ENCODE measurements at places on chromosomes 7 and 10.

GRCh38 chr10:100184840-100185239 is 989 bp downstream of the ERLIN1 start:
- peak; percentile 46 for DNase-seq

GRCh38 chr10:8981277-8981676 is 926.8 kb downstream of the GATA3 start:
- DNase-seq, result no peak

GRCh38 chr10:123227706-123228105 is 73.5 kb downstream of the BUB3 start:
- no peak for DNase-seq

- peak; percentile 28 for DNase-seq
These were observed 74.2 kb downstream of the ZRANB1 start for GRCh38 chr10:125016123-125016522.

DNA sequence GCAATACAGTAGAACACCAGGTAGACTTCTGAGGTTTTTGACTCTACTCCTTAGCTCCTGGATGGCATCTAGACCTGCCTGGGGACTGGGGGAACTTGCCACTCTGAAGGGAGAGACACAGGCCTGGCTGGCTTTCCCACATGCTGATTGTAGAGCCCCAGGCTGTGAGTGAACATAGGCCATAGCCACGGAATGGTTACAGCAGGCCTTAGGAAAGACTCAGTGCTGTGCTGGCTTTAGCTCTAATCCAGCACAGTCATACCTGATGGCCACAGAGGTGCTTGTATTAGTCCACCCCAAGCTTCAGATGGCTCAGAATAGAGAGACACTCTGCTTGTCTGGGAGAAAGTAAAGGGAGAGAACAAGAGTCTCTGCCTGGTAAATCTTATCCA is 35.0 kb upstream of the ARHGAP12 start:
- DNase-seq, result no peak

- peak; percentile 95 for DNase-seq
These were observed at the start of gene HPS1 for GRCh38 chr10:98446661-98447221. TSS of gene HPS1 (minus strand) at chr10:98446935. CDS start at chr10:98443240, 3,695 bp downstream.

DNA sequence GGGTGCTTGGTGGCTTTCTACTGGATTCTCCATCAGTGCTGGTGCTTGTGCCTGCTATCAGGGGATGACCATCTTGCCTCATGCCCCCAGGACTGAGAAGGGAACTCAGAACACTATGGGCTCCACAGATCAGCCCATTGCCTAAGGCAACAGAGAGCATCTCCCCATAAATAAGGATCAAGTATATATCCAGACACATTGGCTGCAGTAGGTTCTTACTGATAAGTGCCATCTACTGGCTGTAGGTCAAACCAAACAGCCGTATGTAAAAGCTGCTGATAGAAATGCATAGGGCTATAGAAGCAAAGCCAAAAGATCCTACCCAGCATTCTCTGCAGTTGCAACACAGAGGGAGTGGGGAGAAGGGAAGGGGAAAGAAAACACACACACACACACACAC is 153.7 kb downstream of the CDK14 start:
- peak; percentile 52 for DNase-seq

DNA sequence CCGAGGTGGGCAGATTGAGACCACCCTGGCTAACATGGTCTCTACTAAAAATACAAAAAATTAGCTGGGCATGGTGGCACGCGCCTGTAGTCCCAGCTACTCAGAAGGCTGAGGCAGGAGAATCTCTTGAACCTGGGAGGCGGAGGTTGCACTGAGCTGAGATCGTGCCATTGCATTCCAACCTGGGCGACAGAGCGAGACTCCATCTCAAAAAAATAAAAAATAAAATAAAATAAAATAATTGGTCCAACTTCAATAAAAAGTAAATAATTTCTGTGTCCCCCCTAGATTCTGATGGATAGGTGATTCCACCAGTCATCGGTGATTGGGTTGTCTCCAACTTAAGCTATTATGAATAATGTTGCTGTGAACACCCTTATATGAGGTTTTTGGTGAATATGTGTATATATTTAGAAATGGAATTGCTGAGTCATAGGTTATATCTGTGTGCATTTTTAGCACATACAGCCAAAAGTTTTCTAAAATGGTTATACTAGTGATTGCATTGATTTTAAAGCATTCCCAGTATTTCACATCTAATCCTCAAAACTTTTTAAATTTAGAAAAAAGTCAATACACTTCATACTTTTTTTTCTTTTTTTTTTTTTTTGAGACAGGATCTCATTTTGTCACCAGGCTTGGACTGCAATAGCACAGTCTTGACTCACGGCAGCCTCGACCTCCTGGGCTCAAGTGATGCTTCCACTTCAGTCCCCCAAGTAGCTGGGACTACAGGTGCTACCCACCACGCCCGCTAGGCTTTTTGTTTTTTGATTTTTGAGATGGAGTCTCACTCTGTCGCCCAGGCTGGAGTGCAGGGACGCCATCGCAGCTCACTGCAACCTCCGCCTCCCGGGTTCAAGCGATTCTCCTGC is 13.7 kb upstream of the SRPK2 start:
- DNase-seq, result no peak

DNA sequence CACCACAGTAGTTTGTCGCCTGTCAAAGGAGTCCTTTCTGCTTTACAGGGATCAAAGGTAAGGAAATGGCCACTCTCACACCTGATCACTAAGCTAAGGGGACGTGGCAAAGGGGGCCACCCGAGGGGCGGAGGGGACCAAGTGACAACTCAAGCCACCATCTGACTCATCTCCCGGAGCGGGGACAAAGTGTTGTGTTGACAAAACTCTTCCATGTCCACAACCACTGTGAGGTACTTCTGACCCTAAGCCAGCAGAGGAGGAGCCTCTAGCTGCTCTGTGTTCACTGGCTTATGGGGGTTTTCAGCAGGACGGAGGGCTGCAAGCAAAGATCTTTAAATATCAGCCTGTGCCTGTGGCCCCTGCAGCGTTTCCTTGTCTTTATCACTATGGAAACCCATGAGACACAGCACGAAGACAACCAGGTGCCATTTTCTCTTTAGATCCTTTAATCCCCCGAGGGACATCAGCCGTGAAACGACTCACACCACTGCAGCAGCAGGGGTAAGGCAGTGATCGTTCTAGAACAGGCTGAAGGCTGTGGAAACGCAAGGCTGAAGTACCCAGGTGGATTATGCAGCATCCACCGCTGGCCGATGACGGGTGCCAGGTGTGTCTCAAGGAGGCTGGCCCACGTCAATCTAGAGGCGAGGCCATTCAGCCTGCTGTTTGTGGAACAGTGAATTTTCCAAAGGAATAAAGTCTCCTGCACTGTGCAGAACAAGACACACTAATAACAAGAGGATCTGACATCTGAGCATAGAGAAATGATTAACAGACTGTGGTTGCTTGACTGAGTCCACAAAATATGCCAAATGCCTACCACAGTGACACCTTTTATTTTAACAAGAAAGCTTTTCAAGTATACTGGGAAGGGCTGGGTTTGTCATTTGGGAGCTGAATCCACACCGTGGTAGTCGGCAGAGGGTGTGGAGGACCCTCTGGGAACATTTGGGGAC is 26.6 kb upstream of the DDC start:
- DNase-seq, result no peak

- DNase-seq, result no peak
These were observed 334.5 kb downstream of the SORCS1 start for GRCh38 chr10:106830006-106830405.

DNA sequence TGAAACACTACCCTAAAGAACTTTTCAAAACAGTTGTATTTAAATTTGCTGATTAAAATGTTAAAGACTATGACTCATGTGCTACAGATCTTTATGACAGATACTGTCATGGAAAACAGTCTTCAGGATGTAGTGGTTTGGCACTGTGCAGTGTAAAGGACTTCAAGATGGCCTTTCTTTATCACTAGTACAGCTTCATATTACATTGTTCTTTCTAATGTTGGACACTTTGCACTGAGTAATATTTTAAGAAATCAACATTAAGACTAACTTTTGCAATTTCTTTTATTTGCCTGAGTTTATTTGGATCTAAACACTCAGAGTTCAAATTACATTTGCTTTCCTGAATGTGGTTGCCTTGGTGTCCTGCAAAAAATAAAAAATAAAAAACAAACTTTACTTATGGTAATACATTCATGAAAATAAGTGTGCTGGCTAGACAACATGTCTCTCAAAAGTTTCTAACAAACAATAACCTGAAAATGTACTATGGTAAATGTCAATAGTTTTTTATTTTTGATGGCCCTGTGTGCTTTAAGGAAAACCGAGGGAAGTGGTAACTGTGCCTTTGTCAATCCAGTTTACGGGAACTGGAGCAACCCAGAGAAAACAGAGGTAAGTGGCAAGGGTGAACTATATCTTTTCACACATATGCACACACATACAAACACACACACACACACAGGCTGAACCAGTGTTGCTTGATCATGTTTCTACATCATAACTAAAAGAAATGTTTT is 85.9 kb upstream of the PLXDC2 start:
- DNase-seq, result no peak

DNA sequence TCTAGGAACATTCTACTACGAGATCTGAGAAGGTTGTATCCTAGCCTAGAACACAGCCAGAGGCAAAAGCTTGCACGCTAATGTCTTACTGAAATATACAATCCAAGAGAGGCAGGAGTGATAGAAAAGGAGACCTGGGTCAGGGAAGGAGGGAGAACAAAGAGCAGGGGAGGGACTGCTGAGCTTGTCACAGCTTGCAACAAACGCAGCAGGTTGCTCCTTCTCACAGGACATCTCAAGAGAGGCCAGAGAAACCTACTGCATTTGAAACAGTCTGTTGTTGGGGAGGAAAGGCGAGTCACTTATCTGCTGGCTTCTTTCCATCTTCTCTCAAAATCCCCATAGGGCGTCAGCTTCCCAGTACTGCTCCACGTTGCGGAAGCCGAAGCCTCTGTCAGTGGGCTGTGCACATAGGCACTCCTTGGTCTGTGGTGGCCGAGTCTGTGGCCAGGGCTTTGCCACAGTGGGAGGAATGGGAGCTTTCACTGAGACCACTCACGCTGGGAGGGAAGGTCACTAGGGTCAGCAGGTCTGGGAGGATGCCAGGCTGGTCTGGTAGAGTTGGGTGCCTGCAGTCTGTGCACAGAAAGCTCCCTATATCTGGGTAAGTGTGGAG is 25.8 kb upstream of the GPNMB start:
- DNase-seq, result no peak

GRCh38 chr7:157158400-157158799 is 19.7 kb downstream of the UBE3C start:
- DNase-seq, result no peak

GRCh38 chr7:22551768-22552513 is 52.0 kb upstream of the STEAP1B start:
- DNase-seq, result no peak

DNA sequence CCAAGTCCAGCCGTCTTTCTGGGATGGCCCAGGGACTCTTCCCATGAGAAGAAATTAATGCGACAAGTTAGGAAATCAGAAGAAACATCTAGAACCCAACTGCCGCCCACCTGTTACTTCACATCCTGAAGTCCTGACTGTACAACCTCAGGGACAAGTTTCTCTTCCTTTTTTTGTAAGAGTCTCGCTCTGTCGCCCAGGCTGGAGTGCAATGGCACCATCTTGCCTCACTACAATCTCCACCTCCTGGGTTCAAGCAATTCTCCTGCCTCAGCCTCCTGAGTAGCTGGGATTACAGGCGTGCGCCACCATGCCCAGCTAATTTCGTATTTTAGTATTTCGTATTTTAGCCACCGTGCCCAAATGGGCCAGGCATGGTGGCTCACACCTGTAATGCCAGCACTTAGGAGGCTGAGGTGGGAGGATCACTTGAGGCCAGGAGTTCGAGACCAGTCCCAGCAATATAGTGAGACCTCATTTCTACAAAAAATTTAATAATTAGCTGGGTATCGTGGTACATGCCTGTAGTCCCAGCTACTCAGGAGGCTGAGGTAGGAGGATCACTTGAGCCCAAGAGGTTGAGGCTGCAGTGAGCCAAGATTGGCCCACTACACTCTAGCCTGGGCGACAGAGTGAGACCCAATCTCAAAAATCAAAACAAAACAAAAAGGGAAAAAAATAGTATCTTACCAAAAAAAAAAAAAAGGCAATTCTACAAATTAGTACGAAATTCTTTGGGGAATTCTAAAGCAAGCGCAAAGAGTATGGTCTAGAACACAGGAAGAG is 20.8 kb downstream of the LAT2 start:
- DNase-seq, result no peak

DNA sequence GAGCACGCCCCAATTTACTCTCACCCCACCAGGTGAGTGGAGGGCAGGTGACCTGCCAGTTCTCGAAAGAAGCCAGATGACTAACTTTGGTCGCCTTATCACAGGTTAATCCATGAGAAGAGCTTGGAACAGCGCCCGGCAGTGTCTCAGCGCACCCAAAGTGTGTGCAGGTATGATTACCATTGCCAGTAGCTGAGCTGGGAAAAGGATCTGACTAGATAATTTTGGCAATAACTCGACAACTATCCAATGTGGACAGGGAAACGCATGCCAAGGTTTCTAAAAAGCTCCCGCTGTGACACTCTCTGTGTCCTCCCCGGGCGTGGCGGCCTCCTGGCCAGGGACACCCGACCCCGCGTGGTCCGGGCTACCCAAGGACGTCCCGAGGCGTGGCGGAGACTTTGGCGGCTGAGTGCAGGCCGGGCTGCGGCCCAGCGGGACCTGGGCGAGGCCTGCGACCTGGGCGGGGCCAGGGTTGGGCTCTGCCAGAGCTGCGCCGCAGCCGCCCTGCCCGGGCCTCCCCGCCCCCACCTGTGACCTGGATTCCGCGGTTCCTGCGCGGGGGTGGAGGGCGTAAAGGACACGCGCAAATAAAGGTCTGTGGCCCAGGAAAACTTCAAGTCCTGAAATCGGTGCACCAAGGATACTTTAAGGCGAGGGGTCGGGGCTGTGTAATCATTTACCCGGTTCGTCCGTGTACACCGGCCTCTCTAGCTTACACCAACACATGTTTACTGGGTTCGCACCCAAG is 13.7 kb upstream of the WAPL start:
- DNase-seq, result no peak

- no peak for DNase-seq
These were observed 34.4 kb upstream of the ARHGAP12 start for GRCh38 chr10:31962826-31963588.

DNA sequence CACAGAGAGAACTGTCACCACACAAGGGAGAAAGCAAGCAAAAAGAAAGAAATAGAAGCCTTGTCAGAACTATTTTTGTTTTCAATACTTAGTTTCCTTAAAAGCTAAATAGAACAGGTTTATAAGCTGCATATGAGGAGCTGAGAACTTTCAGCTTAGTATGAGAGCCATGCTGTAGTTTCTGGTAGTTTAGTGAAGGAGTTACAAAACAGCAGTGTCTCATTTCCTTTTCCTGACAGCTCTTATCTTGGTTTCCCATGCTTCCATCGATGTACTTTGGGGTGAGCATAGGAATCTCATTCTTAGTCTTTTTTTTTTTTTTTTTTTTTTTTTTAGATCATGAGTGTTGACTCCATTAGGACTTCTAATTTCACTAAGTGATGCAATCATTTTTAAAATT is 8.6 kb upstream of the CHRM2 start:
- DNase-seq, result no peak

- DNase-seq, result no peak
These were observed 526.5 kb downstream of the PTPRN2 start for GRCh38 chr7:158061026-158061630.
